ENCODE measurements at places on chromosomes 6 and 20.

DNA sequence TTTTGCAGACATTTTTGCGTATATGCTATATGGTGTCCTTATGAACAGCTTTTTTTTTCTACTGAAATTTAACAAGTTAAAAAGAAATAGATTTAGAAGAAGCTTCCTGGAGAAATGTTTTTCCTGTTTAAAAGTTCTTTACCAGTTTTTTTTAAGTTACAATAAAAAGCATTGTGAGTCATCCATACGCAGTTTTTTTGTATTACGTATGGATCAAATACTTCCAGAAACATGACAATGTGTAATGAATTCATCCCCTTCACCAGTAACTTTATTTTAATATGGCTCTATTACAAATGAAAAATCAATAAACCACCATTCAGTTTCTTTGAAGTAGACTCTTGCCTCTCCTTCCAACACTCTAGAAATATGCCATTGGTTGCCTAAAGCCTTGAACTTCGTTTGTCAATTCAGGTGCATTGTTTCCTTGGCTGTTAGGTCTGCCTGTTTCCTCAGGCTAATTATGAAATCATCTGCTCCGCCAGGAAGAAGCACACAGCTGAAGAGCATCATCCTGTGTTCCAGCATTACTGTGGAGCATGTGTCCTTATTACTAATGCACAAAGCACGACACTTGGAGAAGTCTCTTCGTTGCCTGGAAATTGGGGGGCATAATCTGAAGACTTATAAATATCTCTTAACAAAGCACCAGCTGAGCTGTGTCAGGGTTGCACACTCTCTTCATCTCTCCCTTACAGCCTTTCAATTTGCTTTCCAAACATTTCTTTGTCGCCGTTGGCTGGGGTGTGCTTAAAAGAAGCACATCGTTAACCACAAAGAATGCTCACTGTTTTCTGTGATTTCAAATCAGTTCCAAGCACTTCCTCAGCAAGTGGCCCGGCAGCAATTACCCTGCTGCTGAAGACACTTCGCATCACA, 9.6 kb downstream of the MOXD1 start:
- no peak for DNase-seq

GRCh38 chr6:95279616-95280015, 297.7 kb upstream of the MANEA start:
- no peak for DNase-seq

DNA sequence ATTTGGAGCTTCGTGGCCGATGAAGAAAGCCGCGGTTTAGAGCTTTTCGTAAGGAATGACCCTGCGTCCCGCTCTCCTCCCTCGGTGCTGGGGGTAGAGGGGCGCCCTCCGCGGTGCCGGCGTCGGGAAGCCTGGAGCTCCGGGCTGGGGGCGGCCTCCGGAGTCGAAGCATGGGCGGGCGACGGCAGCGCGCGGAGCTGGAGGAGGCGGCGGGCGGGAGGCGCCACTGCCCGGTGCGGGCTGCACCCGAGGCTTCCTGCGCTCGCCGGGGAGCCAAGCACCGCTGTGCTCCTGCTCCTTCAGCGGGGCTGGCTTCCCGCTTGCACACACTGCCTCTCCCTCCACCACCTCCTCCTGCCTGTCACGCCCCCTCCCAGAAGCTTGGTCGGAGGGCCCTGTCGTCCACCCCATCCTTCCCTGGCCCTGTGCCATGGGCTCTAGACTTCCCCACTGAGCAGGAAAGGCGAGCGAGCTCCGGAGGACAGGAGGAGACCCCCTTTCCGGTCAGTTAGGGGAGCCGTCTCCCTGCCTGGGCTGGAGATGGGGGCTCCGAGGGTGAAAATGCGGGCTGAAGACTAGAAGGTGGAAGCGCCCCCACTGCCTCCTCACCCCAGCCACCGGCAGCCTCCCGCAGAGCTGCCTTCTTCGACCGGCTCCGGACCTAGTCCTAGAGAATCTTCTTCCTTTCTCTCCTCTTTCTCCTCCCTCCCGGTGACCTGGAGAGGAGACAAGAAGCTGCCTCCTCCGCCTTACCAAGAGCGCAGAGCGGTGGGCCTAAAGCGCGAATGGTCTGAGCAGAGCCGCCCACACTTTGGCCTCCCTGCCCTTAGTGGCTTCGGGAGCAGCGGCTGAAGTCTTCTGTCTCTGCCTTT, 1.8 kb downstream of the CDH4 start:
- no peak for DNase-seq

GRCh38 chr6:106456756-106457155, 96.2 kb downstream of the CRYBG1 start:
- DNase-seq = no peak

- no peak for DNase-seq
These were observed 26.4 kb upstream of the ADGRG6 start for GRCh38 chr6:142275236-142276006.

GRCh38 chr6:109008054-109008453, 86.6 kb downstream of the SESN1 start:
- no peak for DNase-seq

DNA sequence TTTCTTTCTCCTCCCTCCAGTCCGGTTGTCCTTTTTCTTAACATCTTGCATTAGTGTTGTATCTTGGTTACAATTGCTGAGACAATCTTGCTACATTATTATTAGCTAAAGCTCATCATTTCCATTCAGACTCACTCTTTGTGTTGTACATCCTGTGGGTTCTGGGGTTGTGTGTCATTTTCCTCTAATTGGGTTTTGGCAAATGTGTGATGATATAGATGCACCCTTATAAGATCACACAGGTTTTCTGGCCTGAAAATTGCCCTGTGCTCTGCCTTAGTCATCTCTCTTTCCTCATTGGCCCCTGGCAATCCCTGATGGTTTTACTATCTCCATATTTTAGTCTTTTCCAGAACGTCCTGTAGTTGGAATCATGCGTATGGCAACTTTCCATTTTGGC, 60.1 kb downstream of the PPP1R14C start:
- no peak for DNase-seq

DNA sequence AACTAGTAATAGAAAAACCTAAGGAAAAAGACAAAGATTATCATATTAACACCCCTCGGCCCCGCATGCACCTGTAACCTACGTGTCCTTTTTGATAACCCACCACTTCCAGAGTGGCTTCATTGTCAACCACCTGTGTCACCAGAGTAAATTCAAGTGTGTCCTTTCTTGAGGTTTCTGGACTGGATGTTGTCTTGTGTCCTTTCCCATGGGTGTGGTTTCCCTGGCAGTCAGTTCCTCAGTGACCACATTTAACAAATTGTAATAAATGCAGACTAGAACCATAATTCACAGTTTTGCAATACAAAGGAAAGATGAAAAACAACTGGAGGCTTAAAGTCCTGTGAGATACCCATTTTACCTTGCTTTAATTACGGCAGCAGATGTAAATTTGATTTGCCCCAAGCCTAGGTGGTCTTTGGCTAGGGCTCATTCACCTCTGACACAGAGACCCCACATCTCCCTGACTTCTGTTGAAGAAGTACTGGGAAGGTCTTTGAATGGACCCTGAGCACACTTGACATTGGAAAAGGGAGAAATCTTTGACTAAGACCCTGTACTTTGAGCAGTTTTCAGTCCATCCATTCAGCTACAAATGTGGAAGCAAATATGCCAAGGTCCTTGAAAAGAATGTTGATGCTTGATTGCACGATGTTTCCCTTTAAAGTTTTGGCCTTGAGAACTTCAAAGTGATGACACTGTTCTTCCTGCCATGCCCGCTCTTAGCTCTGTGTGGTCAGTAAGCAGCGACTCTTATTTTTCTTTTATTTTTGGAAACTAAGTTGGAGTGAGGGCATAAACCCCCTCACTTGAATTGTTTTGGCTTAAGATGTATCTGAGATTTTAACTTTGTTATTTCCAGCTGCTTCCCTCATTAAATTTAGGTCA, 232.4 kb downstream of the UST start:
- DNase-seq = no peak

DNA sequence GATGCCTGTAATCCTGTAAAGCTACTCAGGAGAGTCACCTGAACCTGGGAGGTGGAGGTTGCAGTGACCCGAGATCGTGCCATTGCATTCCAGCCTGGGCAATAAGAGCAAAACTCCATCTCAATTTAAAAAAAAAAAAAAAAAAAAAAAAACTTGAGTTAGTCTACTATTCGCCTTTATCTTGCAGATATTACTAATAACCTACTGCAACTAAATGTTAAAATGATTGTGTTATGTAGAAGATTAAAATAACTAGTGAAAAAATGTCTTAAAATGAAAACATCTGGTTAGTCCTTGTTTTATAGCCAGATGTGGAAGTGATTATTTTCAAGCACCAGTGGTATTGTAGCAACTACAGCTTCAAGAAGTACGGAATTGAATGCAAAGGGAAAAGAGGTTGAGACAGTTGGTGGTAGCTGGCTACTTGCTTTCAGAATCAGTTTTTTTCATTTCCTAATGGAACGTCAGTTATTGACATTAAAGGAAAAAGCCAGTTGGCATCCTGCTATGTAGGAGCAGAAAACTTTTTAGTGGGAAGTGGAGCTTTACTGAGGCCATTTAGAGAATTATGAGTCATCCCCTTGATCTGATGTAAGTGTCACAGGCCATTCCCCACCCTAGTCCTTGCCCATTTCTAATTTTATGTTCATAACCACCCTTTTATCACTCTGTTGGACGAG, 43.8 kb upstream of the DYNLRB1 start:
- DNase-seq = no peak

DNA sequence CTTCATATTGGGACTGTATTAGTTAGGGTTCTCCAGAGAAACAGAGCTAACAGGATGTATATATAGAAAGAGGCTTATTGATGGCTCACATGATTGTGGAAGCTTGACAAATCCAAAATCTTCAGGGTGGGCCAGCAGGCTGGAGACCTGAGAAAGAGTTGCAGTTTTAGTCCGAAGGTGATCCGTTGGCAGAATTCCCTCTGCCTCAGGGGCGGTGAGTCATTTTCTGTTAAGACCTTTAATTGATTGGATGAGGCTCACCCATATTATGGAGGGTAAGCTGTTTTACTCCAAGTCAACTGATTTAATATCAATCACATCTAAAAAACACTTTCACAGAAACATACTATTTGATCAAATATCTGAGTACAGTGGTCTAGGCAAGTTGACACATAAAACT, 113.6 kb downstream of the FLRT3 start:
- DNase-seq = no peak

GRCh38 chr6:87161299-87161698, 5.9 kb downstream of the ZNF292 start:
- DNase-seq = no peak

DNA sequence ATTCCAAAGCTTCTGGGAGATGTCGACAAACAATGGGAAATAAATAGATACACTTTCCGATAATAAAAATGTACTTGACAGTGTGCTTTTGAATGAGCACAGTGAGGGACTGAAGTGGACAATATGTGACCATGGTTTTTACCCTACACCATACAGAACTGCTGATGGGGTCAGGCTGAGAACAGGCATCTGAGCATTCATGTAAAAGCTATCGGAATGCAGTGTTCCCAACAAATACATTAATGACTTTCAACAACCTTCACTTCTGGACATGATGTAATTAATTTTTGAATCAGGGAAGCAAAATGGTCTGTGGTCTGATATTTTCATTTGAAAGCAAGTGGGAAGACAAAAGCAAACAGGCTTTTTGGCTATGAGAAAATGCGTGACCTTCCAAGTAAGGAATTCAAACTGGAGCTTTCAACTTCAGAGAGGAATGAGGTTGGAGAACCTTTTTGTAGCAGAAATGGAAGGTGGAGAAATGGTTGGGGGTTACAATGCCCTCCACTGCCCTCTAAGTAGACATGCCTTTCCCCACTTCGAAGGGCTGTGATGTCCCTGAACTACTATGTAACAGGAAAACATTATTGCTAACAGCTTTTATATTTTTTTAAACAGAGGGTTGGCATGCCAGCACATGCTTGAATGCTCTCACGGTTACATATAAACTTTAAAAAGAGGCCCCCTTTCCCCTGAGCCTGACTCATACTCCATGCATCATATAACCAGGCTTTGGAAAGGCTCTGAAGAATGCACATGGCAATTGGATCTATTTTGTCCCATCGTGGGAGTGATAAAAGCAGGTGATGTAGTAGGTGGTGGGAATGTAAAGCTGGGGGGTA, 203.5 kb upstream of the CITED2 start:
- DNase-seq = no peak

- DNase-seq = no peak
These were observed 203.1 kb downstream of the JARID2 start for GRCh38 chr6:15449011-15449410.

DNA sequence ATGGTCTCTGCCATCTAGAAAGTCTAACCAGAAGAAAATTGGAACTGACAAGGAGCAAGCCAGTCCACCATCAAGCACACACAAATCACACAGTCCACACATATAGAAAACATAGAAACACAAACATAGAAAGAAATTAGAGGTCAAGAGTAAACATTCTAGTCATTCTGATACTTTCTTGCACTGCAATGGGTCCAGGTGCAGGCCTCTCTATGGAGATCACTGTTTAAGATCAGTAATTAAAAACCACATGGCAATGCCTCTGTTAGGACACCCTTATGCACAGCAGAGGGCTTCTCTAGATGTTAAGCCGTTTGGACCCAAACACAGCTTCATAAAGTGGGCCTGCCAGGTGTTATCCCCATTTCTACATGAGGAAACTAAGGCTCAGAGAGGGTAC, 42.8 kb upstream of the SLC22A23 start:
- no peak for DNase-seq

DNA sequence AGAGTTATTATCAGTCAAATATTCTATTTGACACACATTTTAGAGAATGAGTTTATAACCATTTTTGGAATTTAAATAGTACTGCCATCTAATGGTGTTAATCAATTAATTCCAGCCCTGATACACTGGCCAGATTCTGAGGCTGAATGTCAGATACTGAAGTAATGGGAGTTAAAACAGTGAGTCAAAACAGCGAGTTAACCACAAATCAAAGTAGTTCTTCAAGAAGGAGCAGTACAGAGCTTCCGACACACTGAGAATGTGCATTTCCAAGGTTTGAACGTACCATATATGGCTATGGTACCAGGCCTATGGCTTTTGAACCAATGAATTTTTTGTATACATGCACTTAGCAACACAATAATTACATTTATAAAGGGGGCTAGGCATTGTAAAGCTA, 11.3 kb upstream of the CEP43 start:
- no peak for DNase-seq

- DNase-seq = no peak
These were observed 255.4 kb upstream of the IRAK1BP1 start for GRCh38 chr6:78611886-78612480.

DNA sequence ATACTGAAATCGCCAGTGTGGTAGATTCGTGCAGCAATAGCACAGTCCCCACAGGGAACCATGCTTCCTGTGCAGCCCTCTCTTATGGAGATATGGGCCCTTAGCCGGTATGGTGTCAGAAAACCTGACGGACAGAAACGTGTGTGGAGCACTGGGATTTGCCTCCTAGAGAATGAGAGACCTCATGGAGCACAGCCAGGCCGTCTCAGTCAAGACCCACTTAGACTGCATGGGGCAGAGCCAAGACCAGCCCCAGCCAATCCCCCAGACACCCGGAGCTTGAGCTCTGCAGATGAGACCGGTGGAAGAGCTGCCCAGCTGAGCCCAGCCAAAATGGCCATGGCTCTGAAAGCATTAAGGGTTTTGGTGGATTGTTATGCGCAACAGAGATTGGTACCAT, 163.7 kb downstream of the DLL1 start:
- DNase-seq = no peak

Measured in naive B cell (primary cell).